Stimulated activated CD4-positive, alpha-beta T cell treated with anti-CD3 and anti-CD28 coated beads, Interleukin-1b, Interleukin-23, amount 100 ng/mL, for 1 hour (primary cell): ENCODE measurements at places on chromosomes 6 and 20.

DNA sequence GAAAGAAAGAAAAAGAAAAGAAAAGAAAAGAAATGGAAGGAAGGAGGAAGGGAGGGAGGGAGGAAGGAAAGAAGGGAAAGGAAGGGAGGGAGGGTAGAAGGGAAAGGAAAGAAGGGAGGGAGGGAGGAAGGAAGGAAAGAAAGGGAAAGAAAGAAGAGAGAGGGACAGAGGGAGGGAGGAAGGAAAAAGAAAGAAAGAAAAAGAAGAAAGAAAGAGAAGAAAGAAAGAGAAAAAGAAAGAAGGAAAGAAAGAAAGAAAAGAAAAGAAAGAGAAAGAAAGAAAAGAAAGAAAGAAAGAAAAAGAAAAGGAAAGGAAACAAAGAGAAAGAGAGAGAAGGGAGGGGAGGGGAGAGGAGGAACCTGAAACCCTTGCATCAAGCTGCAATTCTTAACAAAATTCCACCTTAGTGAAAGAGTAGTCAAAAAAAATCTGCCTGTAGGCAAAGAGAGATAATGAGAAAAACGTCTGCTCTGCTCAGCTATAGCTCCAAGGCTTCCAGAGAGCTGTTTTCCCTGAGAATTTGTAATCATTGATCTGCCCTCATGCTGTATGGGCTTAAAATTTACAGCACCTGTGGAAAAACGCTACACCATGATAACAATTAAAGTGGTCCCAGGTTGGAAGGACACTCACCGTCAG is 16.7 kb upstream of the MYCT1 start:
- no peak for DNase-seq

DNA sequence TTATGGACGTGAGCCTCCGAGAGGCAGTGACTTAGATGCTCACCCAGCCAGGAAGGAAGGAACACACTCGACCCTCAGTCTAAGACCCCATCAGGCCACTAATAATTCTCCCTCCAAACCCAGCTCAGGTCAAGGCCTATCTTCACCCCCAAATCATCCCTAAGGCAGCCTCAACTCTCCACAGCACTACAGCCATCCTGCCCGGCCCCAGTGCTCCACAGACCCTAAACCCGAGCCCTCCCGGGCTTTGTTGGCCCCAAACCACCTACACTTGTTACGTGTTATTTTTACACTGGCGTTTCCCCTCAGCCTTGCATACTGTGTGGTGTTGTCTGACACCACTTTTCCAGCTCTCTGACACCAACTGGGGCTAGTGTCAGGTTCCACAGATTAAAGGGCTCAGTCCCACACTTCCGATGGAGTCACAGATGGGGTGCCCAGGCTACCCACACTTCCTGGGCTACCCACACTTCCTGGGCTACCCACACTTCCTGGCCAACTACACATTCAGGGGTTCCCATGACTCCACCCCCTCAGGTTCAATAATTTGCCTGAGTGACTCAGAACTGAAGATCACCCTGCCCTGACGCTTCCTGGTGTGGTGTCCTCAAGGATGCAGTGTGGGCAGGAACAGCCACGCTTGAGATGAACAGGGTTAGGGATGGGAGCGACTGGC is 25.3 kb downstream of the RBCK1 start:
- DNase-seq: peak; percentile 23

- DNase-seq: no peak
Measured at GRCh38 chr6:84119277-84119676, 85.7 kb downstream of the MRAP2 start.

- no peak for DNase-seq
Measured at GRCh38 chr6:30543821-30544220, 12.5 kb downstream of the GNL1 start.

GRCh38 chr6:136016228-136017225 is 165.0 kb downstream of the PDE7B start:
- DNase-seq: no peak

DNA sequence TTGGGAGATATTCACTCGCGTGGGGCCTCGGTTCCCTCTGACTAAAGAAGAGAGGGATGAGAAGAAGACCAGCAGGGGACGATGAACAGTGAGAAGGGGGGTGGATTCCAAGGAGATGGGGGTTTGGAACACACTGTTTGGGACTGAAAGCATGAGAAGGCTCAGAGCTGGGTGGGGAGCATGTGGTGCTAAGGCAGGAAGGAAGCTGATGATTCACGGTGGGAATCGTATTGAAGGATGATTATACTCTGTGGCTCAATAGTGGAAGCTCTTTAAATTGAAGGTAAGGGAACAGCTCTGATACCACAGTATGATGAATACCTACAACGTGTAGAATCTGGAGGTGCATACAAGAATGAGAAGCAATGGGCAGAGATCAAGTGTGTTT is 117.5 kb upstream of the KCNK16 start:
- no peak for DNase-seq

- DNase-seq: no peak
Measured at GRCh38 chr6:129764761-129765407, 54.9 kb upstream of the ARHGAP18 start.
